ENCODE measurements at places on chromosomes 4 and X.

GRCh38 chr4:176927664-176928063 lies 134.9 kb upstream of the VEGFC start:
- no peak for DNase-seq

DNA sequence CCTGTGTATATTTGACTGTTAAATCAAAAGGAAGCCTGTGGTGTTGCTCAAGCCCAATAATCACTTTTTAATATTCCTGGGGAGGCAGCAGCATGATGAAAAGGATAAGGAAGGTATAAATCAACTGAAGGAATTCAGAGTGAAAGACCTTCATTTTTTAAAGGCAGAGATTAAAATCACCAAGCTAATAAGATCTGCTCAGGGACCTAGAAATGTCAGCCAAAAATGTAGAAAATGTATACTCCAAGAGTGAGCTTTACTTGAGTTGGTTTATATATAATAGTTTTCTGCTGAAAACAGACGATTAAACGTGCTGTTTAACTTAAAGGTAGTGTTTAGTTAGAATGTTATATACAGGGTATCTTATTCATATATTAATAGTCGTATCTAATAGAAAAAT lies 549.3 kb downstream of the IQCM start:
- no peak for DNase-seq

- DNase-seq, result no peak
Observed at GRCh38 chr4:182250446-182250845, 7.2 kb downstream of the TENM3 start.

- DNase-seq, result no peak
Observed at GRCh38 chr4:30912098-30912714, 192.0 kb downstream of the PCDH7 start.

DNA sequence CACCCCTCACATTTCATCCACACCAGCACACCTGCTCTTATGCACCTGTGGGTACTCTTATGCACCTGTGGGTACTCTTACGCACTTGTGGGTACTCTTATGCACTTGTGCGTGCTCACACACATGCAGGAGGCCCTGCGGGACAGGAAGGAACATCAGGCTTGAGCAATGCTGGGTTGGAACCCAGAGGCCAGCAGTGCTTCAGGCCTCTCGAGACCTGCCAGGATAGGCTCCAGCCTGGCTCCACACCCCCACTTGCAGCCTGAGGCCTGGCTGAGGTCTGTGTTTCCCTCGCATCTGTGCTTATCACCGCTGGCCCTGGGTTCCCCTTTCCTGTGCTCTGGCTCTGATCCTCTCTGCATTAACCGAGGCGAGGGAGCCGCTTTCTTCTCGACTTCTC lies 34.7 kb downstream of the SORCS2 start:
- DNase-seq, result no peak

DNA sequence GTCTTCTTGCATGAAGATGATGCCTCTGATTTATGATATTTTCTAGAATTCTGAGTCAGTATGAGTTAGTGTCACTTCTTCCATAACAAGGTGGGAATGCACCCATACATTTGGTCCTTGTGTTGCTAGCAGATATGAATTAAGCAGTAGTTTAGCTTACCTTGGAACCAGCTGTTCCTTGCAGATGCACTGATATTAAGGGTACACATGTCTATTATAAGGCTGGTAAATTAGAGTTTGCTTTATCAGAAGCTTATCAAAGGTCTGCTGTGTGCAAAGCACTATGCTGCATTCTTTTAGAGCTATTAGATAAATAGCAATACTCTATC lies 36.5 kb downstream of the AFF1 start:
- no peak for DNase-seq

DNA sequence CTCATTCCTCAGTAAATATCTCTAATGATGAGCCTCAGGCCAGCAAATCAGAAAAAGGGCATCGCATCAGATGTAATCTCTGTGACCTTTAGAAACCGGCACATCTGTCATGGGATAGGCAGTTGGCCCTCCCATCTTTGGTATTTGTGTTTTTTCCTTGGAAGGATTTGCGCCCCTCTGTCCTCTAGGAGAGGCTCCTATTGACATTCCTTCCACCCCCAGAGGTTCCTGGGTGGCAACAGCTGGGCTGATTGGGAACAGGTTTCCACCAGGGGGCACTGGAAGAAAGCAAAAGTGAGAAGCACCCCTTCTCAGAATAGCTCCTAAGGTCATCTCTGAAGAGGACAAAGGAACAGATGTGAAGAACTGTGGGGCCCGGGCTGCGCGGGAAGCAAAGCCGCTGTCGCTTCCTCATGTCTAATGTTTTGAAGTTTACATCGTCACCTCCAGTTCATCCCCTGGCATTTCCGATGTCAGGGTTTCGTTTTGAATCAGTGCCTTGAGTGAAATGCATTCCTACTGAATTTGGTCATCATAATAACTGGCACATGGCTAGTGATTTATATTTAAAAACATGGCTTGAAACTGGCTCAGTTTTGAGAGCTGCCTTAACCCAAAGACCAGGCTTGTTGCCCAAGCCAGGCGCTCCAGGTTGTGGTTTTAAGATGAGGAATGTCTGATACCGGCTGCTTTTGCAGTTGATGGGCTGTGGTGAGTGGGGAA lies 6.2 kb downstream of the TXK start:
- peak; percentile 94 for DNase-seq

DNA sequence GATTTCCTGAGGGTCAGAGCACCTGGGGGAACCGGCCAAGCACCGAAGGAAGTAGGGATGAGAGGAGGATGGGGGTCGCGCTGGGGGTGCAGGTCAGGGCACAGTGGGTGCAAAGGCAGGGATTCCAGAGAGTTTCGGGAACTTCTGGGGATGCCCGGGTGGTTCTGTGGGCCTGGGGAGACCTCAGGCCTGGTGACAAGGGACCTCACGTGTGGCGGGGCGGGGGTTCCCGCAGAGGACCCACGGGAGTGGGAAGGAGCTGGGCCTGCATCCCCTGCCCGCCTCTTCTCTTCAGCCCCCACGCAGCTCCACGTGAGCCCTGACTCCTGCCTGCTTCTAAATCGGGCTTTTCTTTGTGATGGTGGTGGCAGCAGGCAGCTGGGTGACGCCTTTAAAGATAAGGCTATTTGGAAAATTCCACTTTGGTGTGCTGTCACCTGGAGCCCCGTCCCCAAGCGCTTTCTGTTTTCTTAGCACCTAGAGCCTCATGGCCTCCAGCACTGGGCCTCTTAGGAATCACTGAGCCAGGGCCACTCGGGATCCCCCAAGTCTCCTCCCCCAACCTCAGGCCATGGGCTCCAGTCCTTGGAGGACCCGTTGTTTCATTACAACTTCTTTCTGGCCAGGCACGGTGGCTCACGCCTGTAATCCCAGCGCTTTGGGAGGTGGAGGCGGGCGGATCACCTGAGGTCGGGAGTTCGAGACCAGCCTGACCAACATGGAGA lies 7.1 kb upstream of the TBC1D14 start:
- peak; percentile 64 for DNase-seq

- DNase-seq, result no peak
Observed at GRCh38 chr4:78611215-78611558, 59.6 kb downstream of the ANXA3 start.

- peak; percentile 95 for DNase-seq
Observed at GRCh38 chr4:8117278-8117682, 41.3 kb downstream of the ABLIM2 start.

GRCh38 chr4:156729416-156729815 lies 242.2 kb downstream of the PDGFC start:
- DNase-seq, result no peak

Measured in endodermal cell (in vitro differentiated cells).